Activated CD4-positive, alpha-beta T cell treated with anti-CD3 and anti-CD28 coated beads, Interleukin-2, amount 50 U/mL, for 1 hour (primary cell): ENCODE measurements at places on chromosomes 13 and 19.
A peak's percentile ranks its signal among the peaks of the same experiment; 100 is the strongest.

- no peak for DNase-seq
These were observed 309.3 kb upstream of the MAB21L1 start for GRCh38 chr13:35785576-35786303.

DNA sequence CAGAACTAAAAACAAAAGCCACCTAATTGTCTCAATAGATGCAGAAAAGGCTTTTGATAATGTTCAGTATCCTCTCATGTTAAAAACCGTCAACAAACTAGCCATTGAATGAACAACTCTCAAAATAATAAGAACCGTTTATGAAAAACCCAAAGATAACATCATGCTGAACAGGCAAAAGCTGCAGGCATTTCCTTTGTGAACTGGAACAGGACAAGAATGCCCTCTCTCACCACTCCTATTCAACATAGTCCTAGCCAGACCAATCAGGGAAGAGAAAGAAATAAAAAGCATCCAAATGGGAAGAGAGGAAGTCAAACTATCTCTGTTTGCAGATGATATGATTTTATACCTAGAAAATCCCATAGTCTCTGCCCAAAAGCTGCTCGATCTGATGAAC lies 179.6 kb upstream of the EDNRB start:
- DNase-seq: no peak

DNA sequence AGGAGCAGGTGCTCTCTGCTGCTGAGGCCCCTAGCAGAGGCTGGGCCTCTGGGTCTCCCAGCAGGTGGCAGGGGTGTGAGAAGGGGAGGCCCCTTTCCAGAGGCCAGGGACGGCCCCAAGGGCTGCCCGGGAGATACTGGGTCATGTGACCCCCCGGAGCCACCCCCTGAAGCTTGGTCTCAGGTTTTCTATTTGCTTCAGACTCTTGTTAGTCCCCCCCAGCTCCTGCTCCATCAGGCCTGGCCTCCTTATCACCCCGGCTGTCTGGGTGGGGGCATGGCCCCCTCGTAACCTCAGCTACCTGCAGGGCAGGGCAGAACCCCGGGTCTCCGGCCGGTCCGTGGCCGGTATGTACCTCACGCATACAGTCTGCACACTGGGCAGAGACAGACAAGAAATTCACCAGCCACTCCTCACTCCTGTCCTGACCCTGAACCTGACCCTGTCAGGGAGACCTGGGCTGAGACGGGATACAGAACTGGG lies 13.2 kb upstream of the TCF3 start:
- no peak for DNase-seq

GRCh38 chr13:112796190-112796915 lies 106.5 kb downstream of the ATP11A start:
- no peak for DNase-seq

- no peak for DNase-seq
These were observed 53.2 kb downstream of the GPALPP1 start for GRCh38 chr13:45042539-45042938.

GRCh38 chr19:46824890-46825730 lies 25.5 kb downstream of the AP2S1 start:
- DNase-seq: no peak

GRCh38 chr13:54124700-54125099 lies 1096.1 kb downstream of the OLFM4 start:
- no peak for DNase-seq

DNA sequence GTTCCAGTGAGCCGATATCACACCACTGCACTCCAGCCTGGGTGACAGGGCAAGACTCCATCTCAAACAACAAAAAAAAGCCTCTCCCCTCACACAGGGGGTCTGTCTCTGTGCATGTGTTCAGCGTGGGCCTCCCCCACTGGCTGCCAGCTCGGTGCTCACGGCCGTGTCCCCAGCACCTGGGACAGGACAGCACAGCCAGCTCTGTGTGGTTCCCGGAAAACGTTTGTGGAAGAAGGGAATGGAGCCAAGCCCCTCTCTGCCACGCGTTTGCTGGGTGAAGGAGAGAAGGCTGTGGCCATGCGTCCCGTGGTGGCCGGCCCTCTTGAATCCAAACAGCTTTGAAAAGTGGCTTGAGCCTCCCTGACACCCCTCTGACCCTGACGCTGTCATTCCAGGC lies 32.3 kb downstream of the DPF1 start:
- DNase-seq: no peak

GRCh38 chr13:99416411-99417121 lies 84.7 kb upstream of the TM9SF2 start:
- no peak for DNase-seq

DNA sequence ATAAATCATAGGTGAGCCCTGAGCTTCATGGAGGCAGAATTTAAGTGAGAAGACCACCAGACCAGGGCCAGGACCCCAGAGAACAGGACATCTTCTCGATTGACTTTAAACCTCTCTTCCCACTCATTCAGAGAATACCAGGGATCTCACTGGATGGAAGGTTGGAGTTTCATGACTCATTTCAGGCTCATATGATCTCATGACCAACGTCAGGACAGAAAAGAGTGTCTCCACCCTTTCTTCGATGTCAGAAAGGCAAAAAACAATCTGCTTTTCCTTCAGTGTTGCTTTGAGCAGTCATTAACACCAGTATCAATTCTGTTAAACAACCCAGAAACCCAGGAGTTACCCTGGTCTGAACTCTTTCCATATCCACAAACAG lies 361.0 kb downstream of the KLF12 start:
- no peak for DNase-seq

- no peak for DNase-seq
These were observed 340.5 kb downstream of the ZNF536 start for GRCh38 chr19:30712431-30713337.

- no peak for DNase-seq
These were observed 112.8 kb upstream of the GPR12 start for GRCh38 chr13:26873386-26873698.

- DNase-seq: no peak
These were observed 28.1 kb downstream of the SLC7A1 start for GRCh38 chr13:29567411-29567810.

DNA sequence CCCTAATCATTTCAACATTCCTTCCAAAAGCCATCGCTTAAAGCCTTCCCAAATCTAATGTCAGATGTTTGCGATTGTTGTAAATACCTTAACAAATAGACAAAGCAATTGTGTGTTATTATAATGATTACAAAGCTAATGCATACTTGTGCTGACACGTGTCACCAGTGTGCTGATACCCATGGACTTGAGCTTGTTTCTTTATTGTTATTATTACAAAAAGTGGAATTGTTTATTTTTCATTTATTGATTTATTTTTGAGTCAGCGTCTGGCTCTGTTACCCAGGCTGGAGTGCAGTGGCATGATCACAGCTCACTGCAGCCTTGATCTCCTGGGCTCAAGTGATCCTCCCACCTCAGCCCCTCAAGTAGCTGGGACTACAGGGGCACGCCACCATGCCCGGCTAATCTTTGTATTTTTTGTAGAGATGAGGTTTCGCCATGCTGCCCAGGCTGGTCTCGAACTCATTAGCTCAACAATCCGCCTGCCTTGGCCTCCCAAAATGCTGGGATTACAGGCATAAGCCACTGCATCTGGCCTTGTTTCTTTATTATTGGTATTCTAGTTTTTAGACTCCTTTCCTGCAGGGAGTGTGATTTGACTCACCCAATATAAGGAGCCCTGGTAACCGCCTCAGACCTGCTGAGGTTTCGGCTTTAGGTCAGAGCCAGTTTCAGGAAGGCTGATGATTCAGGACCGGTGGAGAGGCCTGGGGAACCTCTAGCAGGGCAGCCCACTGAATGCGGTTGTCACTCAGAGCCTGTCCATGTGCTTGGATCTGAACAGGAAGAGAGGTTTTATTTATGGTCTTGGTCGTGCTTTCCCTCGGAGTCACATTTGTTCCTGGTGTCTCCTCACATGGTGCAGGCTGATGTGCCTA lies 2.1 kb upstream of the FBXO17 start:
- DNase-seq: no peak

DNA sequence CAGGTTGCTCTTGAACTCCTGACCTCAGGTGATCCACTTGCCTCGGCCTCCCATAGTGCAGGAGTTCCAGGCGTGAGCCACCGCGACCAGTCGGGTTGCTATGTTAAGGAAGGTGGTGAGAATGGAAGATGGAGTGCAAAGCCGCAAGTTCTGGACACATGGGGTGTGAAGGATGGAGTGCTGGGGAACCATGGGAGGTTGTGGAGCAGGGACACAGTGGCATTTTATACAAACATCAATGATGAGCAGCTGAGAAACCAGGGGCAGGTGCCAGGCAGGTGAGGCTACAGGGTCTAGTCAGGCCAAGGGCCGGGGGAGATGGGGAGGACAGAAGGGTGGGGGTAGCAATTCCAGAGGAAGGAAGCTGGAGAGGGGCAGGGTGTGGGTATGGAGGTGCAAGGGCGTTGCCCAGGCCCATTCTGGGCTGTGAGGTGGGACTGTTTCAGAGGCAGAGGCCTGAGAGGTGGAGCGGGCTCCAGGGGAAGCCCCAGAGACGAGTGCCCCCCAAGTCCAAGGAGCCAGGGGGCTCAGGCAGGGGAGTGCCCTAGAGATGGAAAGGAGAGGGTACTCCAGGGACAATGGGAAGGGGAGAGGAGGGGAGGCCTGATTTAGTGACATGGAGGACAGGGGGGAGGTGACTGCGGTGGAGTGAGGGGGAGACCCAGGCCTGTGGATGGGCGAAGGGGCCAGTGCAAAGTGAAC lies 1.9 kb upstream of the RAX2 start:
- no peak for DNase-seq

GRCh38 chr13:33125821-33126570 lies 109.8 kb downstream of the KL start:
- no peak for DNase-seq

DNA sequence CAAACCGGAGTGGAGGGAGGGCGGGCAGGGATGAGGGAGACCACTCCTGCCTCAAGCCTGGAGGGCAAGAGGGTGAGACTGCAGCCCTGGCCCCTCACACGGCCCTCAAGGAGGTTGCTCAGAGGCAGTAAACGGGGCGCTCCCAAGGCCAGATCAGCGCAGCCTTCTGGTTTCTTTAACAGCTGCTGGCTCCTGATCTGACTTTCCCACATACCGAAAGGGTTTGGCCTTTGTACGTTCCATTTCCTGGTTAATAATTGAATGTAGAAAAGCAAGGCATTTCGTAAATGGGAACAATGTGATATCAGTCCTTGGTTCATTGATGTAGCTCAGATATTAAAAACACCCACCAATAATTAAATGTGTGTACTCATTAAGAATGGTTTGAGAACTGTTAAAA lies 71.5 kb downstream of the GGACT start:
- no peak for DNase-seq

DNA sequence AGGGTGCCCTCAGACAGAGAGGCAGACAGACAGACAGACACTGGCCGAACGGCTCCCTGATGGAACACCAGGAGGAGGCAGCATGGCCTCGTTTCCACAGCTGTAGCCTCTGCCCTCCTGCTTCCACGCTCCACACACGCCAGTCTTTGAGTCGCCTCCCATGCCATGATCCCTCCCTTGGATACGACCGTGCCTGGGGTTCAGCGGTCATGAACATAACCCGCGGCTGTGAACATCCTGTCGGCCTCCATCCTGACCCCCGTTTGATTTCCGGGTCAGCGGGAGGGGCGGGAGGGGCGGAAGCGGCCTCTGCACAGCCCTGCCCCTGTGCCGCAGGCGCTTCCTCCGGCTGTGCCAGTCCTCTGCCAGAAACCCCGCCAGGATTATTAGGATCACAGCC lies 23.4 kb downstream of the GP6 start:
- no peak for DNase-seq

DNA sequence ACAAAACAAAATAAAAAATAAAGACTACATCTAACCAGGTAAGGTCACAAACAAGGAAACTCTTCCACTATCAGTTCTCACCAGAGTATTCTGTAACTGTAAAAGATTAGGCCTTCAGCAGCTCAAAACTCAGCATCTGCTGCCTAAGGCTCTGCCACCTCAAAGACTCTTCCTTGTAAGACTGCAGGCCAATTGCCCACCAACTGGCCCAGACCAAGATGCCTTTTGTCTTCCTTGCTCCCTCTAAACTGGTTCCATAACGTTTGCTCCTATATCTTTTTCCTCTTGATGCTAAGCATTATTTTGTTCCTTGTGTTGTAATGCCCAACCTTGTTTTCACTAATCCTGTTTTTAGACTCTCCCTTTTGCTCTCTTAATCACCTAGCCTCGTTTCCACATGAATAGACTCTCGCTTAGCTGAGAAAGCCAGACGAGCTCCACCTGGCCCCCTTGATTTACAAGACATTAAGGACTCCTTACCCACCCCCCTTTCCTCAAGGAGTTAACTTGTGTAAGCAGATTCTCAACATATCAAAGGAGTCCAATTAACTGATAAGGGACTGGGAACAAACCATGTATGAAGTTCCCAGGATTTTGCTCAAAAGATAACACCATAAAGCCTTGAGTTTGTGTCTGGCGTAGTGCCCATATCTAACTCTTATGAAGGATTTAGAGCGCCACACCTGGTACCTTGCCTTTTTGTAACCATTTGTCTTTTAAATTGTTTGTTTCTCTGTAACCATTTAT lies 1.5 kb downstream of the ZNF814 start:
- no peak for DNase-seq

DNA sequence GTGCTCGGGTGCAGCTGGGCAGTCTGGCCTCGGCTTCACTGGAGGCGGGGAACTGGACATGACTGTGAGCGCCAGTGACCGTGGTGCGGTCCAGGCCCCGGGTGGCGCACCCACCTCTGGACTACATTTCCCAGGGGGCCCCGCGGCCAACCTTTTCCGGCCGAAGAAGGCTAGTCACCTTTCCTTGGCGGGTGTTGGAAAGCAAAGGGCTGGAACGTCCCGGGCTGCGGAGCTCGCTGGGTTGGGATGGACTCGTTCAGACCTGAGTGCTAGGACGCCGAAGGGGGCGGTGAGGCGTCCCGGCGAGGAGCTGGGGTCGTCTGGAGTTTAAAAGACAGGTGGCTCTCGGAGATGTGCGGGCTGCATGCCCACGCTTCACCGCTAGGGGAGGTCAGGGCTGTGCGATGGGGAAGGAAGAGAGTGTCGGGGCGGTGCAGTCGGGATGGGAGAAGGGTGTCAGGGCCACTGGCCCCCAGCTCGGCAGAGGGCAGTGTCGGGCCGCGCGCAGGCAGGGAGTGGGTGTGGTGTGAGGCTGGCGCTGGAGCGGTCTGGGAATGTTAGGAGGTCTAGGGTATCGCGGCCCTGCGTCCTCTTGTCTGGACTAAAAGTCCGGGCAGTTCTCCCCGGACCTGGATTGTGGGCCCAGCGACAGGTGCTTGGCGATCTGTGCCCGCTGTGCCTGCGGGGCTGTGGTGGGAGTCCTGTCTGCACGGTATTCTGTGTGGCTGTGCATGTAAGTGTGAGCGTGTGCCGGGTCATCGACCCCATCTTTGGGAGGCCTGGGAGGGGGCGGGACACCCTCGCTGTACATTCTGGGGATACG lies 57.1 kb downstream of the ZNF568 start:
- peak; percentile 70 for DNase-seq
